ENCODE measurements at places on chromosomes 2 and 18. TPM values are rescaled to one million over a fixed set of nuclear protein-coding genes. Genes with fewer than 3 reads are reported as not detected.

- no peak for DNase-seq
Observed at GRCh38 chr2:164046040-164046439, 310.2 kb upstream of the FIGN start.

GRCh38 chr2:1649103-1650084 is 94.9 kb downstream of the PXDN start:
- no peak for DNase-seq

DNA sequence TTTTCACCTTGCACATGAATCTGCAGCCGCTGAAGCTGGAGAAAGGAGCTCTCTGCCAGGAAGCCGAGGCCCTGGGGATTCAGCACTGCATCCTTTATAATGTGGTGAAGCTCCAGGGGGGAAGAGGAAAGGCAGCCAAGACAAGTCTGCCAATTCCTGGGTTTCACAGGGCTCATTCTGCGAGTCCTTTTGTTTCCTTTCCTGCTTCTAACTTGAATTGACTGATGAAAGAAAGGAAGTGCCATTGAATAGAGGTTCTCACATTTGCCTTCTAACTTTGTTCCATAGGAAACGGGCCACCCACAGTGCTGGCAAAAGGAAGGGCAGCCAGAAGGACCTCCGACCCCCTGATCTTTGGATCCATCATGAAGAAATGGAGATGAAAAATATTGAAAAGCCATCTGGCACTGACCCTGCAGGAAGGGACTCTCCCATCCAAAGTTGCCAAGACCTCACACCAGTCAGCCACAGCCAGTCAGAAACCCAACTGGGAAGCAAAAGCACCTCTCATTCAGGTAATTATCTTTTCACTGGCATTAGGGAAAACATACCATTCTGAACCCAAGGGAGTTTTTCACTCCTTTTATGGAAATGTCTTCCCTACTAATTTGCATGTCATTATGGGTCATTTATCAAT is 765.4 kb downstream of the MBD2 start:
- no peak for DNase-seq

GRCh38 chr2:196334710-196335109 is 163.3 kb upstream of the STK17B start:
- no peak for DNase-seq

DNA sequence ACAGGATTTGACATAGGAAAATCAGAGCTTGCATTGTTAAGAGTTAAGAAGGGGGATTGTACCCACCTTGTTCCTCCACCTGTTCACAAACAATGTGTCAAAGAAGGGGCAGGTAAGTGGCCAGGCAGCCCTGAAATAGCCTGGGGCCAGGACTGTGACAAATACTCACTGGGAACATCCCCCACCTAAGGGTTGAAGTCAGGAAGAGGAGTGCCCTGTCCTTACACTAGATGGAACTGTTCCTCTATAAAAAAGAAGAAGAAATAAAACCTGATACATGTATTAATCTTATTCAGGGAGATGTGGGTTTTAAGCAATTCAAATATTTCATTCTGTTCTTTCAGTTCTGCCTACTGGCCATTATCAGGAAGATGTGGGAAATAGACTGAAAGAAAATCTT is 41.9 kb downstream of the TACR1 start:
- DNase-seq: no peak

DNA sequence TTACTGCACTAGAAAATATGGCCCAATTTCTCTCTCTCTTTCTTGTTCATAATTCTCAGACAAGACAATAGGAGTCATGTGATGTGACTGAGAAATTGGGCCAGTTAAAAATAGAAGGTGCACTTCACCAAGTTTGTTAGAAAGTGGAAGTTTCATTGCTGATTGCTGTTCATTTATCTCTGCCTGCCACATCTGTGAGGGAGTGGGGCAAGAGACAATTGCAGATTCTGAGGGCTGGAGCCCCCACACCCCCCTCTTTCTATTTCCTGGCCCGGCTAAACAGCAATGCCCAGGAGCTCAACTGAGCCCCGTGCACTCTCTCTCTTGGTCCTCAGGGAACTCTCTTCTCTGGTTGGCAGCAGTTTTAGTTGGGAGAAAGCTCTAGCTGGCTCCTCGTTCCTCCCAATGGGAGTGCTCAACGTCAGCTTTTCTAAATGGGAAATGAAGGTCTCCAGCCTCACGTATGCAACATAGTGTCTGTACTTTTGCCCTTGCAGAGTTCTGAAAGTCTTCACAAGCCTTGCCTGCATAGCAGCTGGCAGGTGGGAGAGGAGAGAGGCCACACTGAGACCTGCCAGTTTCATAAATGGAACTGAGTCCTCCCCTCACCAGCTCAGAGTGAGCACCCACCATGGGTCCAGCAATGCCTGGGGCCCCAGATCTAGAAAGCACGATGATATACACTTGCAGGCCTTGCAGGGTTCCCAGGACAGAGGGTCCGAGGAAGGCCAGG is 115.7 kb downstream of the MYCN start:
- DNase-seq: no peak

Gene TPGS2
- total RNA-seq: 19.0 TPM

Gene ZNF514
- 4.7 TPM for total RNA-seq

Gene POTEJ
- total RNA-seq: not detected

Gene SERPINB4
- not detected for total RNA-seq
